ENCODE measurements at places on chromosomes 1 and 21.

DNA sequence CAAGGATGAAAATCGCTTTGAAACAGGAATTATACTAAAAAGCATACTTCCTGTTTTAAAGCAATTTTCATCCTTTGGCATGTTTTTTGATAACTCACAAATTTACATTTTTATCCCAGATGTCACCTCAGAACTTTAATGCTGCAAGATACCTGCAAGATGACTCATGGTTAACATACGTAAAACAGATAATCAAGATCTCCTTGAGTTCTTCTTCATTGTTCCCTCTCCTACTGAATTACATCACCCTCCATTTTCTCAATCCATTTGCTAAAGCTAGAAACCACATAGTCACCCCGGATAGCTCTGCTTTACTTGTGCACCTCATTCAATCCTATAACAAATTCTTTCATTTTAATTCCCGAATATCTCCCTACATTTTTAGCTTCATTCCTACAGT is 1114.2 kb downstream of the PLA2G4A start:
- peak; percentile 30 for DNase-seq

GRCh38 chr1:3500265-3500835 is 45.9 kb downstream of the ARHGEF16 start:
- no peak for DNase-seq

GRCh38 chr1:171596119-171596518 is 25.9 kb upstream of the MYOCOS start:
- DNase-seq: no peak

DNA sequence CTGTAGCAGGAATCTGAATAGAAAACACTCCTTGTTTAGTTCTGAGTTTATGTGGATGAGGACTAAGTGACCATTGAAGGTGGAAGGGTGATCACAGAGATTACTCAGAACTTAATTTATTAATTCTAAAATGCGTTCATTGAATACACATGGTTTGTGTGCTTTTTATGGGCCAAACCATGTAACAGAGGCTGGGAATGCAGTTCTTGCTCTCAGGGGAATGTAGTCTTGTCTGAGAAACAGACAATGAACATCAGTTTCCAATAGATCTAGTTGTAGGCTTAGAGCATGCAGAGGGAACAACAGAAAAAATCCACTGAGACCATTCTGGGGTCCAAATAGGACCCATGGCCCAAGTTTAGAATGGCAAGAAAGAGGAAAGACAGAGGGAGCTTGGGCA is 46.1 kb downstream of the ITSN1 start:
- no peak for DNase-seq

- no peak for DNase-seq
Measured at GRCh38 chr21:46131588-46131837, 23.9 kb downstream of the FTCD start.

DNA sequence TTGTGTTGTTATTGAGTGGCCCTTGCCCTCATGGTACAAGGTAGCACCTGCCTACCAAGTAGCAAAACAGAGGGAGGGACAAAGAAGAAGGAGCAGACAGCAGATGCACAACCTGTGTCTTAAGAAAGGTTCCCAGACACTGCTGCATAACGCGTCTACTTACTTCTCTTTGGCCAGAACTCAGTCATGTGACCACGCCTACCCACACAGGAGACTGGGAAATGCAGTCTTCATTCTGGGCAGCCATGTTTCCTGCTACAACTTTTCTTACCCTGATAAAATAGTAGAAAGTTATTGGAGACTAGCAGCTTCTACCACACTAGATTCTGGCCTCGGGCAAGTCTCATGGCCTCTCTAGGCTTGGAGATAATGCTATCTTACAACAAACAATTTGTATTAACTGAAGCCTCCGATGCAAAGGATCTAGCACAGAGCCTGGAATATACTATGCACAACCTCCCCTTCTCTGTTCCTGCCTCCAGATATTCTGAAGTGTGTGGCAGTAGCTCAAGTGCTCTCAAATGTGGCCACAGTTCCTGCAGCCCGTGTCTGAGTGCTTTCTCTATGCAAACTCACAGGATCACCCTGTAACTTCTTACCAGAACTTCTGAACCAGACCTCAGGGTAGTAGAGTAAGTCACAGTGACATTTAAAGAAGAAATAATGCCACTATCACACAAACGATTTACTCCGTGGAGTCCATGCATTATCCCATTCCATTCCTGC is 34.1 kb upstream of the BTG2 start:
- DNase-seq: peak; percentile 88

- DNase-seq: peak; percentile 73
Measured at GRCh38 chr1:90114521-90115141, 119.7 kb downstream of the ZNF326 start.

DNA sequence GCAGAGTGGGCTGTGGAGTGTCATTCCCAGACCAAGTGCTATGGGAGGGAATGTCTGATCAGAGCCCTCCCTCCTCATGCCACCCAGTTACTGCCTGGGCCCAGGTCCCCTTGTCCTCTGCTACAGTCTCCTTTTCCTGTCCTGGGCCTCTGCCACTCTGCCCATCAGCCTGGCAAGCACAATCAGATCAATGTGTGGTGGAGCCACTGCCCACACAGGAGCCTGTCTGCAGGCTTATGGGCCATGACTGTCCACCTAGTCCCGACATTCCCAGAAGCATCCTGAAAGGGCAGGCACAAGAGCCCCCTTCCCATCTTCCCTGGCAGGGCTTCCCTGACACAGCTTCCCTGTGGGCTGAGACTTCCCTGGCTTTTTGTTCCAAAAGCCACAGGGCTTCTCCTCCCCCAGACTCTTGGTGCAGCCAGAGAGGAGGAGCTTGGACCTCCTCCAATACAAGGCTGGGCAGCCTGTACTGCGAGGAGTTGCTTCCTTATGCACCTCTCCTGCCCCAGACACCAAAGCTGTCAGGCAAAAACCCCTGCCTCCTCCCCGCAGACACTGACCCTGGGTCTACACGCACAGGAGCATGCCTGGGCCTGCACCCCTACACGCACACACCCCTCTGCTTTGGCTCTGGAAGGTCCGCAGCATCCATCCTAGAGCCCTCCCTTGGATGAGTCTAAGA is 29.2 kb upstream of the CNTN2 start:
- peak; percentile 43 for DNase-seq

GRCh38 chr1:2921970-2922686 is 99.1 kb upstream of the ACTRT2 start:
- DNase-seq: peak; percentile 11

GRCh38 chr1:28173151-28173979 is 3.1 kb downstream of the PTAFR start:
- DNase-seq: no peak

GRCh38 chr1:171141688-171142415 is 43.2 kb upstream of the FMO2 start:
- DNase-seq: no peak

GRCh38 chr1:212166244-212166643 is 119.0 kb upstream of the PPP2R5A start:
- no peak for DNase-seq
